Activated T-helper 1 cell treated with anti-CD3 and anti-CD28 coated beads, Interleukin-2, amount 50 U/mL, for 16 hours (primary cell): ENCODE measurements at places on chromosomes 7 and 10.

DNA sequence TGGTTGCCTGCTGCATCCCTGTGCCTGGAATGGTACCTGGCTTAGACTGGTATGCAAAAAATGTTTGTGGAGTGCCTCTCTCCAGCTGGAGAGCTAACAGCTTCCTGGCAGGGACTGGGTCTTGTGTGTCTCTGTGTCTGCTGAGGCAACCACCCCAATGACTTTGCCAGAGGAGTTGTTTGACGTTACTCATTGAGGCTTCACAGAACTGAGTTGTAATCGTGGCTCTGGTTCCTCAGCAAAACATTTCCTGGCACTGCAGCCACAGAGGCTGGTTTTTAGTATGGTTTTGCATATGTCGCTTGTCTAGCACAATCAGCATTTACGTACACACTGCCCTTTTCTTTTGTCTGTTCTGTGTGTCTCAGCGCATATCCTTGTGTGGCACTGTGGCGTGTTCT is 7.5 kb downstream of the ZNF282 start:
- no peak for DNase-seq

- DNase-seq, result no peak
These were observed 144.7 kb downstream of the NRP1 start for GRCh38 chr10:33189808-33190207.

- DNase-seq, result no peak
These were observed 231.6 kb downstream of the TEX36 start for GRCh38 chr10:125451319-125451718.

DNA sequence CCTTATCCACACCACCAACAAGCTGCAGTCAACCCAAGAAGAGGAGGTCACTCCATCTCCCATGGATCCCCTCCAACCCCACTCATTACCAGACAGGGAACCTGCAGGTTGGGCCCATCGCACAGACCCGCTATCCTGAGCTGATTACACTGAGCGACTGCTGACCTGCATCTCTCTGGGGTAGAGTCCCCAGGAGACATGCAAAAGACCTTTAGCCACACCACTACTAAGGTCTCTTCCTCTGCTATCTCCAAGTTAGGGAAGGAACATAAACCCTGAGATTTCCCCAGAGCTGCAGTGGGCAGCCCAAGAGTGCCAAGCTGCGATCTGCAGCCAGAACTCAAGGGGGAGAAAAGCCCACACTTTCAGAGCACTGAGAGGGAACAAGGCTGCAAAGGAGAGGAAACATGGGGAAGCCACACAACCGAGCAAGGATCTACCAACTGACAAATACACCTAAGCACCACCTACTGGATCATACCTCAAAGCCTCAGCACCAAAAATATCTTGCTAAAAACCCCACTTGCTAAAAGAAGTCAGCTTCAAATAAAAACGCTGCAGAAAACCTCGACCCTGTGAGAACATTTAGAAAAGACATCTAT is 298.2 kb downstream of the SORCS1 start:
- no peak for DNase-seq

- no peak for DNase-seq
These were observed 22.8 kb upstream of the ACSL5 start for GRCh38 chr10:112351146-112351545.

DNA sequence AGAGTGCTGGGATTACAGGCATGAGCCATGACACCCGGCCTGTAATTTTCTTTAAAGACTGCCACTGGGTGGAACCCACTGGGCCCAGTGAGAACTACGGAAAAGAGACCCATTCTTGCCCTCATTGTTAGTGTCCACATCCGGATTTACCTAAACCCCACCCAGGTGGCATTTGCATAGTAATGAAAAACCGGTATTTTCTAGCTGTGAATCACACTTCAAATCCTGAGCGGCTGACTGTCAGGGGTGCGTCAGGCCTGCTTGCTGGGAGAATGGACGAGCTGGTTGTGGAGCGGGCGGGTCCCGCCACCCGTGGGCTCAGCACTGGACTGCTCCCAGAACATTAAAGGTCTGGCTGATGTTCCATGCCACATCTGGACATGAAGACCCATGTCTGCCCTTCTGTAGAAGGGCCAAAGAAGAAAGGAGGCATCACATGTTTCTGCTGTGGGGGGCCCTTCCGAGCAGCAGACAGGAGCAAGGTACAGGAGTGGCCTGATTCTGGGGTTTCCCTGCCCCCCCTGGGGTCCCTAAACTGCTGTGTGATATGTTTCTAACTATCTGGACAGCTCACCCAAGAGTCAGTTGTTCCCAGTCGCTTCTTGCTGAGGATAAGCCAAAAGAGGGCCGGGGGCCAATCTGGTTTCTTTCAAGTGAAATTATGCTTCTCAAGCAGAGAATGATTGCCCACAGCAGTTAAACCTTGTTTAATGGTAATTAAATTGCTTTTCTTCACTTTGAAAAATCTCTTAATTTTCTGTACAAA is 46.4 kb downstream of the KIAA1217 start:
- no peak for DNase-seq

DNA sequence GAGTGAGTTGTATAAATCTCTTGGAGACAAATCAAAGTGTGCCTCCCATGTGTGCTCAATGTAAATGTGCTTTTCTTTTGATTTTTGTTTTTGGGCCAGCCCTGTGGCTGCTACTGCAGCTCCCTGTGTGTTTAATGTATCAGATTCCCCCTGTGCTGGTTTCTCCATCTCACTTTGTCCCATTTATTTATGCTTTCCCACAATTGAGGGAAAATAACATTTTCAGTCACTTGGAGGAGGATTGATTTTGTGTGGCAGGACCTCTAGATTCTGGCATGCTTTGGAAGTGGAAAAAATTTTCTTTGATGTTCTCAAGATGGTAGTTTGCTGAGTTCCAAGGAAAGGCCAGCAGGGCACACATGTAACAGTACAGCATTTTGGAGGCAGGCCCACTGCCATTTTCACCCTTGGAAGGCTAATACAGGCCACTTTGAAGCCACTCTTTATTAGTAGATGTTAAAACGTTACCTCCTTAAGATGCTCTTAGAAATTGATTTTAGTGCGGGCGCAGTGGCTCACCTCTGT is 323.6 kb downstream of the BICC1 start:
- DNase-seq, result no peak

DNA sequence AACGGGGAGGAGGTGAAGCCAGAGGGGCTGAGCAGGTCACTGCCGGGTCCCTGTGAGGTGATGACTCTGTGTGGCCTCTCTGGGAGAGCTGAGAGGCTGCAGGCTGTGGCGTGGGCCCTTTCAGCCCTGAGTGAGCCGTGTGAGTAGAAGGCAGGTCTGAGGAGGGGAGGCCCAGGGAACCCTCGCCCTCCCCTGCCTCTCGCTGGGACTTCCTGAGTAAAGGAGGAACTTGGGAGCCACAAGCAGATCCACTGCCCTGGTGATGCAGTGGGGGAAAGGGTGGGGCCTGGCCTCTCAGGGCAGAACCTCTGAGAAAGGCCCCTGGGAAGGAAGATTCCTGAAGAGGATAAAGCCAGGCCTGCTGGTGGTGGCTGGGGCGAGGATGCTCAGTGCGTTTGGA is 22.8 kb downstream of the EEPD1 start:
- DNase-seq, result no peak

GRCh38 chr7:27640884-27641574 is 21.7 kb downstream of the HIBADH start:
- DNase-seq, result no peak

- no peak for DNase-seq
These were observed 155.5 kb downstream of the RNF216 start for GRCh38 chr7:5625938-5626337.

DNA sequence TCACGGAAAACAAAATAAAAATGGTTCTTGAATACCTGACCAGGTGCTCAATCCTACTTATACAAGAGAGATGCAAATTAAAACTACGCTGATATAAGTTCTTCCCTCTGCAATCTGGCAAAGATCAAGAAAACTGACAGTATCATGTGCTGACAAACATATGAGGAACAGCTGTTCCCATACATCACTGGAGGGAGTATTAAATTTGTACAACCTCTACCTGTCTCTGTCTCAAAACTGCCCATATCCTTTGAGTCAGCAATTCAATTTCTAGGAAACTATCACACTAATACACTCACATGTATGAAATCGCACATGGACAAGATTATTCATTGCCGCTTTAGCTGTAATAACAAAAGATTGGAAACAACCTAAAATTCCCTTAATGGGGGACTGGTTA is 11.0 kb upstream of the IL6 start:
- DNase-seq, result no peak

DNA sequence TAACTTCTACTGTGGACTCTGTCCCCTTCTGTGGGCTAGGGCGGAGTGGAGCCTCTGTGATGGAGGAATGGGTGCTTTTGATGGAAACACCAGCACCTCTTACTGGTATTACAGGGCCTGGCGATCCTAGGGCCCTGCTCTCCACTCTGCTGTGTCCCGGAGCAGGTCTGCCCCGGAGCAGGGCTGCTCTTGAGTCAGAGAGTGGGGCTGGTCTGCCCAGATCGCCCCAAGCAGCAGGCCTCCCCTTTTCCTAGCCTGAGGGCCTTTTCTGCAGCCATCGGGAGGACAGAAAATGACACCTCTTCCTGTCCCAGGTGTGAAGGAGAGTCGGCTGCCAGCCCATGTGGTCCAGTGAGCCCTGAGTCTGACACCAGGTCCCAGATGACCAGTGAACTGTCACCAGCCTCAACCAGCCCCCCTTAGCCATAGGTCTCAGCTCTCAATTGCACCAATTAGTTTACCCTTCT is 1.4 kb downstream of the ZNF282 start:
- no peak for DNase-seq

DNA sequence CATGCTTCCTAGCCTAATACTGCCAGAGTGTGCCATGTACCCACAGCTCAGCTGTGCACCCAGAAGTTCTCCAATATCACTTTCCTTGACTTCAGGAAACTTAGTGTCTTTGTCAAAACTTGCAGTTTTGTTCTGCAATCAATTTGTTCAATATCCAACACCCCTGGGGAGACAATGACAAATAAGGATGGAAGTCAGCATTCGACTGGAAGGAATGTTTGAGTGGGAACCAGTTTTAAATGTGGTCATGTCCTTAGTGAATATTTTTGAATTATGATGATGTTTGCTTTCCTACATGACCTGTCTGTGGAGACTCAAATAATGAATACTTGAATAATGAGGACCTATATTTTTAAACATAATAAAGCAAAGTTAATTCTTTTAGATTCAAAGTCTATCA is 112.0 kb downstream of the ANK3 start:
- DNase-seq, result no peak

DNA sequence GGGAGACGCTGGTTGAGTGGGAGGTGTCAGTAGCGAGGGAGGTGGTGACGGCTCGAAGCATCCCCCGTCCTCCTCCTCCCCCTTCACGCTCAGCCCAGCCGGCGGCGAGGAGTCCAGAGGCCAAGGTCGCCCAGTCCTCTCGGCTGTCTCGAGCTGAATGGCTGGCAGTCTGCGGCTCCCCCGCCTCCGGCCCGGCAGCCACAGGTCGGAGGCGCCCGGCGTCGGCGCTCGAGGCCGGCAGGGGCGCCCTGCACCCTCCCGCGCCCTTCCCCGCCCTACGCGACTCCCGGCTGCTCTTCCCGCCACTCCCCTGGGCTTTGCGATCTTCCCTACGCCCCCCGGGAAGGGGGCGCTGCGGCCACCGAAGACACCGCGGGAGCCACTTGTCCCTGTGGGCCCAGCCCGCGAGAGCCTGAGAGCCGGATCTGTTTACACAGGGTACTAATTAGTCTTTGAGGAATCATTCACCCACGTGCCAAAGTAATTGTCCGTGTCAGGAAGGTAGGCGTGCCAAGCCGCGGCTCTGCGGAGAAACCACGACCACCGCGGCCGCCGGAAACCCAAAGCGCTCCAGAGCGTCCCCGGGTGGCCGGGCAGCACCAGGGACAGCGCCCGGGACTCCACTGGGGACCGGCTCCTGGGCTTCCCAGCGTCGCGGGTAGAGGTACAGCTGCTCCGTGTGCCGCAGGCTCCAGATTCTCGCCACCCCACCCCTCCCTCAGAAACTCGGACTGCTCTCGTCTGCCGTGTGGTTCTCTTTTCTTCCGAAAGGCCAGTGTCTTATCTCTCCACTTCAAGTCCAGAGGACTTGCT is at the start of gene NXPH1:
TSS of gene NXPH1 (plus strand) at position 133 of the 813 bp plus-strand sequence.
- no peak for DNase-seq

- DNase-seq, result no peak
These were observed 4.4 kb upstream of the CLIP2 start for GRCh38 chr7:74284781-74285259.

DNA sequence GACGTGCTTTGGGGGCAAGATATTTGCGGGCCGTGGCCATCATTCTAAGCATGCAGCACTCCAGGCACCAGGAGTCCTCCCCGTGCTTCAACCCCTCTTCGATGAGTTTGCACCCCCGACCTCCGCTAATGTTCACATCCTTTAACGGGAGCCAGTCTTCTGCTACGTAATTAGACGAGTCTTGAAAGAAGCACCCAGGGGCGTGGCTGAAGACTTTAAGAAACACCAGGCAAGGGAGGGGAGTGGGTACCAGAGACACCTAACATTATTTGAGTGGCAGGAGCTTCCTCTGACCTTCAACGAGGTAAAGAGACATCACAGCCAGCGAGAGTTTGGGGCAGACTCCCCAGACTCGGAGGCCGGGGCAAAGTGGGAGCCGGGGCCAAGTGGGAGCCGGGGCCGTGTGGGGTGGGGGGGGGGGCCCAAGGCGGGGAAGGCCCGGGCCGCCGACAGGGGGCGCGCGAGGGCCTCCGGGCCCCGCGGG is 31.1 kb upstream of the TOMM7 start:
- no peak for DNase-seq

GRCh38 chr10:130018265-130018664 is 54.2 kb upstream of the EBF3 start:
- no peak for DNase-seq

- no peak for DNase-seq
These were observed 2.3 kb downstream of the ATXN7L1 start for GRCh38 chr7:105874055-105874454.

DNA sequence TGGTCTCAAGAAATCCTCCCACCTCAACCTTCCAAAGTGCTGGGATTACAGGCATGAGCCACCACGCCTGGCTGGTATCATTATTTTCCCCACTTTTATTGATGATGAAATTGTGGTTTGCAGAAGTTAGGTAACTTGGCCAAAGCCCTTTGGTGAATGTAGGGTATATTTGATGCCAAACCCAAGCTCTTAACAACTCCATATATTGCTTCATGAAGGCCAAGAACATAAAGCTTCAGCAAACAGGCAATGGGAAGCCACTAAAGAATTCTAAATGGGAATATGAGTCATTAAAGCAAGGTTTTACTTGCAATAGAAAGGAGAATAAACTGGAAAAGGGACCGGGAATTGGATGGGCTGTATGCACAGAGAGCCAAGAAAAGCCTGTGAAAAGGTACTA is 142.7 kb downstream of the KMT2E start:
- no peak for DNase-seq
